NCI-H226 (cell line): ENCODE measurements at places on chromosomes 7 and 10.

GRCh38 chr7:7701527-7701926 lies 16.9 kb downstream of the RPA3 start:
- no peak for DNase-seq

DNA sequence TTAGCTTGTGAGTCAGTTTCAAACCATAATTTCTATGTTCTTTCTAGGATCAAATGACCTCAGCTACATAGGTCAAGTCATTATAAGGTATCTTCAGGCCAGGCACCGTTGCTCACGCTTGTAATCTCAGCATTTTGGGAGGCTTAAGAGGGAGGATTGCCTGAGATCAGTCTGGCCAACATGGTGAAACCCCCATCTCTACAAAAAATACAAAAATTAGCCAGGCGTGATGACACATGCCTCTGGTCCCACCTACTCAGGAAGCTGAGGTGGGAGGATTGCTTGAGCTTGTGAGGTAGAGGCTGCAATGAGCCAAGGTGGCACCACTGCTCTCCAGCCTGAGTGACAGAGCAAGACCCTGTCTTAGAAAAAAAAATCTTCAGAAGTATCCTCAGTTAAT lies 362.3 kb downstream of the GATA3 start:
- DNase-seq = no peak

DNA sequence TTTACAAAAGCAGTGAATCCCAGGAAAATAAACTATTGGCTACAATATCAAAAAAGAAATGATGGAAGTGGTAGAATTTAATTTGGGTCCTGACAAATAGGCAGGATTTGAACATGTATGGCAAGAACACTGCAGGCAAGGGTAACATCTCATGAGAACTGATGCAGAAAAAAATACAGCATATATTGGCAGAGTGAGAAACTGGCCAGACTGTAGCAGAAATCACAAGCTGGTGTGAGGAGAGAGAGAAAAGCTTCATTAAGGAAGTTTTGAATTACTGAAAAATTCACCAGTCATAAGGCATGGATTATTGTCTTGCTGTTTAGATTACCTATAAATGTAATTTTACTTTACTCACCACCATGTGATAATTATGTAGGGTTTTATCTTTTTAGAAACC lies 77.4 kb downstream of the ZEB1 start:
- no peak for DNase-seq

DNA sequence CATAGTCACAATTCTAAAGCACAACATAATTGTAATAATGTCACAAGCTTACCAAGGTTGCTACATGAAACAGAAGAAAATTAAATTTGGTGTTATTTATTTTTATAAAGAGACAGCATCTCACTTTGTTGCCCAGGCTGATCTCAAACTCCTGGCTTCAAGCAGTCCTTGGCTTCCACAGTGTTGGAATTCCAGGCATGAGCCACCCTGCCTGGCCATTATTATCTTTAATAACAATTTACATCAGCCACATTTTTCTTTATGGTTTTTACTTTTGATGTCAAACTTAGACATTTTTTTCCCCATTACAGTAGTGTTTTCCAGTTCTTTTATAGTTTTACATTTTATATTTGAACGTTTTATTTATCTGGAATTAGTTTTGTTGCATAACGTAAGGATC lies 46.7 kb downstream of the BMPR1A start:
- DNase-seq = no peak

DNA sequence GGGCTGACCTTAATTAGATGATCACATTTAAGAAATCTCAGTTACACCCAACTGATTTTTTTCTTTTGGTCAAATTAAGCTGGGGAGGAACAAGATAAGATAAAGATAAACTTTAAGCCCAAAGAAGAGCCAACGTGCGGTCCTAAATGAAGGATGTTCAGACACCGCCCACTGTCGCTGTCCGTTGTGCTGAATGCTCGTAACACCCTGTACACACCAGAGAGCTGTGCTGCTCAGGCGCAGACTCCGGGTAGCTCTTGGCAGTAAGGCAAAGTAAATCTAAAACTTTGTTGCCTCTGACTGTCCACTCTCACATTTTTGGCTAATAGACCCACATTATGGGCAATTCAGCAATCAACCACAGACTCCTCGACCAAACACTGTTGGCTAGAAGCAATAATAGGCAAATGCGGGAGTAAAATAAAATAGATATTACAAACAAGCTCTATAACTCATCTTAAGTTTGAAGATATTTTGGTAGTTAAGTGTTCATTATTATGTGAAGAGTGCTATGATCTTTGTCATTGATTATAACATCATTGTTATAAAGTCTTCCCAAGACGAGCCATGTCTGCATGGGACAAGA lies 57.1 kb downstream of the PLPP4 start:
- DNase-seq = peak; percentile 10

DNA sequence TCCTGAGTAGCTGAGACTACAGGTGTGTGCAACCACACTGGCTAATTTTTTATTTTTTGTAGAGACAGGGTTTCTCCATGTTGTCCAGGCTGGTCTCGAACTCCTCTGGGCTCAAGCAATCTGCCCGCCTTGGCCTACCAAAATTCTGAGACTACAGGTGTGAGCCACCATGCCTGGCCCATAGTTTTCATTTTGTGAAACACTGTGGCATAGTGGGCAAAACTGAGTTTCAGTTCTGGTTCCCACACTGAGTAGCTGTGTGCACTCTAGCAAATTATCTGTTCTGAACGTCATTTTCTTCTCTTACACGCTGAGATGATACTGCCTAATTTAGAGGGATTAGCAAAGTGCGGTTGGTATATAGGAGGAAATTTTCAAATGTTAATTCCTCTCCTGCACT lies 13.5 kb downstream of the ATP5MK start:
- DNase-seq = no peak

DNA sequence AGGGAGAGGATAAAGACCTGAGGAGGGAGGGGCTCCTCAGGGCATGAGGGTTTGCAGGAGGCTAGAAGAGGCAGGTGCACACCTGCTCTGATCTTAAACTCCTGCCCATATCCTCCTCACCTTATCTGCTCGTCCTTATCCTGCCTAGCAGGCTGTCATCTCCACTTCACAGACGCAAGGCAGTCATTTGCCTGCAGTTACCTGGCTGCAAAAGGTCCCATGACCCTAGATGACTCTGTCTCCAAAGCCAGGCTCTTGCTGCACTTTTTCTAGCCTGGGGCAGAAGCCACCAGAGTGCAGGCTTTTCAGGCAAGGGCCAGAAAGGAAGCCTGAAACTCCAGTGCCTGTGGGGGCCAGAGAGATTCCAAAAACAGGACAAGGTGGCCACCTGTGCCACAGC lies 1.7 kb upstream of the ZNF853 start:
- no peak for DNase-seq

DNA sequence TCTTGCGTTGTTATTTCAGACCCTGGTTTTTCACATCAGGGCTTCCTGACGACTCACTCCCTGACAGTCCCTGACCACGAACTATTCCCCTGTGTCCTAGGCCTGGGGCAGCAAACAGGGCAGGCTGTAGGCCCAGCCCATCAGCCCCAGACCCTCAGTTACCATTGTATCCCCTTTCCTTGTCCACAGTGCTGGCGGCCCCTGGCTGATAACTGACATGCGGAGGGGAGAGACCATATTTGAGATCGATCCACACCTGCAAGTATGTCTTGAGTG lies 50.5 kb upstream of the TRIM8 start:
- no peak for DNase-seq

- peak; percentile 47 for DNase-seq
Observed at GRCh38 chr10:16854623-16855022, 37.4 kb upstream of the RSU1 start.

DNA sequence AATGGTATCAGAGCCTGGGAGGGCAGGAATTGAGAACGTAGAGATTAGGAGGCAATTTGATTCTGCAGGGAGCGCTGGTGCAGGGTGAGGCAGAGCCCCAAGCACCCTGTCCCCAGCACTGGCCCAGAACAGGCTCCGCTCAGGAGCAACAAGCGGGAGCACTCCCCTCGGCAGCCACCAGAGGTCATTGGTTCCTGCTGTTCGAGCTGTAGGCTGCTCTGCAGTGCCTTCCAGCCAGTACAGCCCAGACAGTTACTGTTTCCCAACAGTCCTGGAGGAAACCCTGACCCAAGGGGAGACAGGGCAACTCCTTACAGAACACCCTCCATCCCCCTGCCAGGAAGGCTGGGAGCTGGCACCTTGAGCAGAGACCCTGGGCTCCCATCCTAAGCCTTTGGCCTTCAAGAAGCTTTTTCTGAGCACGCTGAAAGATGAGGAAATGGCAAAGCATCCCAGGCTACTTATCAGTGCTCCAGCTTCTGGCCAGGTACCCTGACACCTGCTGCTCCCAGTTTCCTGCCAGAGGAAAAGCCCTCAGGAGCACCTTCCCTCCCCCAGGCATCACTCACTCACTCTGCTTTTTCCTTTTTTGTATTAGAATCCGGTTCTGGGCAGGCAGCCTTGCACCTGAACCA lies 71.2 kb upstream of the EFCAB10 start:
- DNase-seq = peak; percentile 58

DNA sequence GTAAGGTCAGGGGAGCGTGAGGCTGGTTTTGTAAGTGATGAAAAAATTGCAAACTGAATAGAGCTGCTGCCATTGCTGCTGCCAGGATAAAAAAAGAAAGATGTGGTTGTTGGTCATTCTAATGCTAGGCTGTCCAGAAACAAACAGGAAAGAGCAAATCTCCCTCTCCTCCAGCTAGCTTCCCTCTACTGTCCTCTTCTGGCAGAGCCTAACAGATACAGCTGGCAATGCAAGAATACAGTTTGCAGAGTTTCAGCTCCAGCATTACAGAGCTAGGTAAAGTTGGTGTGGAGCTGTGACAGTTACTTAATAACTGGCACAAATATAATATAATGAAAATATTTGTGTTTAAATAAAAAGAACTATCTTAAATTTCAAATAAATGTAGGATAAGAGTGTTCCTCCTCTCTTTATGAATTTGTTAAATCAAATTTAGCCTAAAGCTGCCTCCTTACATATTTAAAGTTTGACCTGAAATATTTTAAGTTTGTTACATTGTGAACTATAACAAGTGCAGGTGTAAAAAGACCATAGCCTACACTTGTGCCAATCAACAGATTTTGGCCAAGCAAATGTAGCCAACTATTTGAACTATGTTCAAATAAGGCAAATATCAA lies 407.7 kb downstream of the SH2D4B start:
- DNase-seq = no peak

GRCh38 chr7:64307254-64308015 lies 6.3 kb upstream of the ZNF736 start:
- no peak for DNase-seq

GRCh38 chr7:132137681-132138080 lies 438.6 kb downstream of the PLXNA4 start:
- no peak for DNase-seq

- DNase-seq = no peak
Observed at GRCh38 chr7:33422825-33423645, 293.7 kb downstream of the BBS9 start.

DNA sequence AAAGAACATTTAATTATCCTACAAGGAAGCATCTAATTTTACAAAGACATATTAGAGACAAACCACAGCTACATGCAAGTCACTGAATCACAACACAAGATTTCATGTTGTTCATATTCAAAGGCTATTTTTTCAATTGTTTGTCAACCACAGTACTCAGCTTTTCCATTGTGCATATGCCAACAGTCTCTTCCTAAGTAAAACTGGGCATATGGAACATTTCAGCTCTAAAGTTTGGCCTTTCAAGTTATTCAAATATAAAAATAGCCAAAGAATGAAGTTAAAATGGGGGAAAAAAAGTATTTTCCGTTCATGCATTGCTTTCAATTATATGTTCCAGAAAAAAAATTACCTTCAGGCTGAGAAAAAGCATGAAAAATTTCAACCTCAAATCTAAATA lies 537.9 kb downstream of the PLXDC2 start:
- DNase-seq = no peak

DNA sequence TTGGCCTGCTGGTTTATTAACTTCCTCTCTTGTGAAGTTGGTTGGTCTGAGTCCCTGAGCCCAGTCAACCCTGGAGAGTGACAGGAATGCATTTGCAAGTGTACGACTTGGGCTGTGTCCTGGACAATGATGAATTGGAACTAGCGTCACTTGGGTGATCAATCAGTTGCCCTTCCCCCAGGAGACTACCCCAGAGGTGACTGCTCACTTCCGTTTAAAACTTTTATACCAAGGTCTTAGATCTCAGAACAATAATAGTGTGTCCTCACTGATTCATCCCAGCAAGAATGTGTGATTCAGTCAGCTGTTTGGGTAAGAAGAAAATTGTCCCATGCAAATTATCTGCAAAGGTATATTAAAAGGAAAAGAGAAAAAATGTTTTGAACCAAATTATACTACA lies 102.9 kb upstream of the ARMC3 start:
- DNase-seq = peak; percentile 37

DNA sequence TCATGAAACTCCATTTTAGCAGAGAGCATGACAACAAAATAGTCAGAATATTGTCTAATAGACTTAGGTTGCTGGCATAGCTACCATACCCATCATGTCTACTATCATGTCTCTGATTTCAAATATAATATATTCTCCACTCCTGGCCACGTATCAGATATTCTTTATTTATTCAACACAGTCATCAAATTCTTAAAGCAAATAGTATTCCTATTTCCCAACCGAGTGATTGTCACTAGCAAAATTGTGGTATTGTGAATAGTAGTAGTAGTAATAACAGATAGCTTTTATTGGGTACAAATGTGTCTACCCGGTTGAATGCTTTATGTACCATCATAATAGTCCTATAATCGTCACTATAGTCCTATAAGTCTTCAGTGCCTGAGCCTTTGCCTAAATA lies 918.6 kb downstream of the KCNMA1 start:
- DNase-seq = no peak

DNA sequence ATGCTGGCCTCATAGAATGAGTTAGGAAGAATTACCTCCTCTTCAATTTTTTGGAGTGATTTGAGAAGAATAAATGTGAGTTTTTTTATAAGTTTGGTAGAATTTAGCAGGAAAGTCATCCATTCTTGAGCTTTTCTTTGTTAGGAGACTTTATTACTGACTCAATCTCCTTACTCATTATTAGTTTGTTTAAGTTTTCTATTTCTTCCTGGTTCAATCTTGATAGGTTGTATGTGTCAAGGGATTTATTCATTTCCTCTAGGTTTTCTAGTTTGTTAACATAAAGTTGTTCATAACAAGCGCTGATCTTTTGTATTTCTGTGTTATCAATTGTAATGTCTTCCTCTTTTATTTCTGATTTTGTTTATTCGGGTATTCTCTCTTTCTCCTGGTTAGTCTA lies 47.4 kb downstream of the BICC1 start:
- no peak for DNase-seq

DNA sequence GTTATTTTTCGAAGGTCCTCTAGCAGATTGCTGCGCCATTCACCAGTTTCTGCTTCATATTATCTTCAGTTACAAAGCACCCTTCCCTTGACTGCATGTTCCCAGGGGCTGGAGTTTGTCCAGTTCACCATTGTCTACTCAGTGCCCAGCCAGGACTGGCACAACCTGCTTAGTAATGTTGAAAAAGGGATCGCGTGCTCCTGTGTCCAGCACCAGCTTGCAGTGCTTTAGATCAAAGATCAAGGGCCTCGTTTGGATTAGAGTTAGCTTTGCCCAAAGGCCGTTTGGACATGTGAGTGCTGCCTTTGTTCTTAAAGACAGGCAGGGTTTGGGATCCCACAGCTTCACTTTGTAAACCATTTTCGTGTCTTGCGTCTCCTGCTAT lies 867 bp downstream of the ATP6V0E2 start:
- DNase-seq = no peak

- DNase-seq = no peak
Observed at GRCh38 chr7:150879345-150879744, 27.0 kb downstream of the AOC1 start.

- no peak for DNase-seq
Observed at GRCh38 chr10:115945701-115946445, 327.1 kb downstream of the GFRA1 start.
